ENCODE measurements at places on chromosomes 11 and 22.

GRCh38 chr11:63837739-63838138, 1.2 kb upstream of the MARK2 start:
- DNase-seq: no peak
- peak overlapping the region; percentile 77 for H3K4me3 ChIP-seq
- H3K27ac ChIP-seq: no peak overlapping the region
- H3K36me3 ChIP-seq: peaks cover 5% of the 10 kb centered on the region
- no peaks in the 10 kb centered on the region for H3K27me3 ChIP-seq

DNA sequence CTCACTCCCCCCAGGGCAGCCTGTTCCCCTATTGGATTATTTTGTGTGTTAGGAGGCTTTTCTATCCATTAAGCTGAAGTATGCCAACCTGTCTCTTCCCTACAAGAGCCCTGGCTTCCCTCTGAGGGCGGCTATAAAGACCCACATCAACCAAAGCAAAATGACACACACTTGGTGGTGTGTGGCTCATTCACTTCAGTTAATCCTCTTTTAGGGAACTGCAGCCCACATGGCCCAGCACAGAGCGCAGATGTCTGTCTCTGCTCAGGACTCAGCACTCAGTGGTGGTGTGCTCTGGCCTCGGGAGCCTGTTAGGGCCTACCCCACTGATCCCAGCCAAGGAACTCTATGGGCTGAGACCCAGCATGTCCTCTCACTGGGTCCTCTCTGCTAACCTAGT, 32.2 kb upstream of the LRRC10B start:
- no peak overlapping the region for H3K27ac ChIP-seq
- H3K4me1 ChIP-seq: peaks cover 2% of the 10 kb centered on the region
- no peak overlapping the region for H3K4me3 ChIP-seq
- H3K36me3 ChIP-seq: no peaks in the 10 kb centered on the region

- no peaks in the 10 kb centered on the region for H3K36me3 ChIP-seq
- H3K4me3 ChIP-seq: no peak overlapping the region
- peaks cover 2% of the 10 kb centered on the region for H3K4me1 ChIP-seq
- no peak for DNase-seq
- no peaks in the 10 kb centered on the region for H3K27me3 ChIP-seq
Observed at GRCh38 chr11:1299621-1300020, 9.8 kb downstream of the TOLLIP start.

GRCh38 chr11:128447233-128447632, 140.1 kb downstream of the ETS1 start:
- H3K4me3 ChIP-seq: no peak overlapping the region
- H3K36me3 ChIP-seq: peaks cover 15% of the 10 kb centered on the region
- DNase-seq: no peak
- H3K27ac ChIP-seq: no peak overlapping the region
- no peaks in the 10 kb centered on the region for H3K27me3 ChIP-seq

- no peak overlapping the region for H3K4me3 ChIP-seq
- no peaks in the 10 kb centered on the region for H3K36me3 ChIP-seq
- H3K27ac ChIP-seq: no peak overlapping the region
- H3K27me3 ChIP-seq: peaks cover 17% of the 10 kb centered on the region
Observed at GRCh38 chr22:35226958-35227647, 30.2 kb upstream of the HMGXB4 start.

- no peak overlapping the region for H3K4me3 ChIP-seq
- no peak for DNase-seq
- peaks cover 8% of the 10 kb centered on the region for H3K36me3 ChIP-seq
- no peak overlapping the region for H3K27ac ChIP-seq
- no peaks in the 10 kb centered on the region for H3K27me3 ChIP-seq
- H3K4me1 ChIP-seq: peaks cover 36% of the 10 kb centered on the region
Observed at GRCh38 chr22:41485033-41485432, 16.1 kb downstream of the ACO2 start.

GRCh38 chr11:1202154-1202775, 20.6 kb upstream of the MUC5B start:
- no peak overlapping the region for H3K27ac ChIP-seq
- DNase-seq: no peak
- H3K4me3 ChIP-seq: no peak overlapping the region

DNA sequence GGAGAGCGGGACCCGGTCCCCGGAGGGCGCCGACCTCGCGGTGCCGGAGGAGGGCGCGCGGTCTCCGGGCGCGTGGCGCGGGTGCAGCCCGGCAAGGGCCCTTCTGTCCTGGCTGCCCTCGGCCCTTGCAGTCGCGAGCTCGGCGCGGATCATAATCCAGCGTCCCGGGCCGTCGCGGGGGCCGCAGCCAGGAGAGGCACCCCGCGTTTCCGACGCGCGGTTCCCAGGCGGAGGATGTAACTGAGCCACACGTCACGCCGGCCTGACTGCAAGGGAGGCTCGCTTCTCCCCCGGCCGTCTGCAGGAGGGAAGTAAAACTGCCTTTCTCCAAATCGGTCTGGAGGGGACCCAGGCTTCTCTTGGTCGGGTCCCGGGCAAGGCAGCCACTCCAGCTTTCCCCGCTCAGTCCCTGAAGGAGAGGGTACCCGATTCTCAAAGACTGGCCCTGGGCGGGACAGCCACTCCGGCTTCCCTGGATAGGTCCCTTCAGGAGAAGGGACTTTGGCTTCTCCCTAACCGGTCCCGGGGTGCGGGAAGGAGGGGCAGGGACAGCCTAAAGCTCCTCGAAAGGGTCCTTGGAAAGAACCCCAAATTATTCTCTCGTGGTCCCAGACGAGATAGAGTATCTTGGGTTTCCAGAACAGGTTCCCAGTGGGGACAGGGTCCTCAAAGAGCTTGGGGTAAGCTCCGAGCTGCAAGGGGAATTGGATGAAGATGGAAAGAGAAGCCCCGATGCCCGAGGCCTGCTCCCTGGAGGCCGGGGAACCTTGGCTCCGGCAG, 836 bp downstream of the SPON1 start:
- no peaks in the 10 kb centered on the region for H3K36me3 ChIP-seq
- DNase-seq: peak; percentile 49
- H3K27me3 ChIP-seq: peaks cover 55% of the 10 kb centered on the region
- H3K4me1 ChIP-seq: peaks cover 15% of the 10 kb centered on the region
- no peak overlapping the region for H3K27ac ChIP-seq

DNA sequence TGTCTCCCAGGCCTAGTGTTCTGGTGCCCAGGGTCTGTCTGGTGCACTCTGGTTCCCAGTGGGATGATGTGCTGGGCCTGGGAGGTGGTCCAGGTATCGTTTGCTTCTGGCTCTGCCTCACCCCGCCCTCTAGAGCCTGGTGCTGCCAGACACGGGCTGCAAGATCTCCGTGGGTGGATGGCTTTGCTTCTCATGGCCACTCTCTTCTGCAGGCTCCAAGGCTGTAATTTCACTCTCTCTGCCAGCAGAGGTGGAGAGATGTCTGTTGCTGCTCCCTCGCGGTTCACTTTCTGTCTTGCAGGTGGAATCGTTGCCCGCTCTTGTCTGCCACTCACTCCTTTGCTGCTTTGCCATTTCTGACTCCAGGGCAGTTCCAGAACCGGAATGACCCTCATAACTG, 13.4 kb downstream of the NADSYN1 start:
- no peak overlapping the region for H3K27ac ChIP-seq
- H3K27me3 ChIP-seq: no peaks in the 10 kb centered on the region

GRCh38 chr11:113926273-113927197, 21.9 kb downstream of the HTR3B start:
- H3K27ac ChIP-seq: no peak overlapping the region
- no peaks in the 10 kb centered on the region for H3K36me3 ChIP-seq
- peaks cover 18% of the 10 kb centered on the region for H3K27me3 ChIP-seq
- no peak overlapping the region for H3K4me3 ChIP-seq

- H3K36me3 ChIP-seq: no peaks in the 10 kb centered on the region
- peaks cover 17% of the 10 kb centered on the region for H3K27me3 ChIP-seq
- H3K4me1 ChIP-seq: no peaks in the 10 kb centered on the region
- no peak overlapping the region for H3K27ac ChIP-seq
- no peak overlapping the region for H3K4me3 ChIP-seq
- DNase-seq: no peak
Observed at GRCh38 chr11:44416776-44417175, 106.8 kb upstream of the ALX4 start.

DNA sequence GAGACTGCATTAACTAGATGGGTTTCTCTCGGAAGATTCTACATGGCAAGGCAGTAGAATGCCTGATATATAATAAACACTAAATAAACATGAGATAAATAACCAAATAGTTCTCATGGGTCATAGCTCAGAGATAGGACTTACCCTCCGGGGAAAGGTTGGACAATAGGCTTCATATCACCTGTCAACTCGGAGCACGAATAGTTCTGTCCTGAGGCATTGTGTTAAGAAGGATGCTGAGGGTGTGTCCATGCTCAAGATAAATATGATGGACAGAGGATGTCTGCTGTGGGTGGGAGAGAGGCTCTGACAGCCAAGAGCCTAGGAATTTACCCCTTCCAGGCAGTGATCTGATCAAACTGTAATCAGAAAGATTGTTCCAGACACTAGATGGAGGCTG, 474.0 kb downstream of the MIAT start:
- H3K36me3 ChIP-seq: no peaks in the 10 kb centered on the region
- H3K27me3 ChIP-seq: peaks cover 30% of the 10 kb centered on the region
- peak overlapping the region; percentile 16 for H3K27ac ChIP-seq
- peaks cover 2% of the 10 kb centered on the region for H3K4me1 ChIP-seq
- H3K4me3 ChIP-seq: no peak overlapping the region

DNA sequence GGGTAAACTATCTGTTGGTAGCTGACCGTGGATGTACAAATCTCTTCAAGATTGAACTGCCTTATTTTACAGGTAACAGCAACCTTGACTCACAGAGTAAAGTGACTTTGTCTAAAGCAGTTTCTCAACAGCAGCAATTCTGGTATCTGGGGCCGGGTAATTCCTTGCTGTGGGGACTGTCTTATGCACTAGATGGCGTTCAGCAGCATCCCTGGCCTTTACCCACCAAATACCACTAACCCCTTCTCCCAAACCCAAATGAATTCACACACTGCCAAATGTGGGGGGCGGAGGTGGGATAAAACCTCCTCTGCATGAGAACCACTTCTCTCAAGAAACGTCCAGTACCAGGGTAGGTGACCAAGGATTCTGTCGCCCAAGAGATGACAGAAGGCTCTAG, 1.7 kb upstream of the INCENP start:
- peaks cover 29% of the 10 kb centered on the region for H3K4me1 ChIP-seq
- peaks cover 10% of the 10 kb centered on the region for H3K36me3 ChIP-seq
- no peak overlapping the region for H3K27ac ChIP-seq

DNA sequence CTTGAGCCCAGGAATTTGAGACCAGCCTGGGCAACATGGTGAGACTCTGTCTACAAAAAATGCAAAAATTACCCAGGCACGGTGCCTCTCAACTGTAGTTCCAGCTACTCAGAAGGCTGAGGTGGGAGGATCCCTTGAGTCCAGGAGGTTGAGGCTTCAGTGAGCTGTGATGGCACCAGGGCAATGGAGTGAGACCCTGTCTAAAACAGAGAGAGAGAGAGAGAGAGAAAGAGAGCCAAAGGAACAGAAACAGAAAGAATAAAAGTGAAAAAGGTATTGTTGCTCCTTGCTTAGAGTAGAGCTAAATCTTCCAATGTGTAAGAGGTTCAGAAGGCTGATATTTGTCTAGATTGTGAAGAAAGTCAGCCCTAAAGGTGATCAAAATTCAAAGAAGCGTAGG, 8.9 kb upstream of the ETS1 start:
- H3K27ac ChIP-seq: no peak overlapping the region
- no peaks in the 10 kb centered on the region for H3K27me3 ChIP-seq
- peaks cover 50% of the 10 kb centered on the region for H3K4me1 ChIP-seq
- H3K36me3 ChIP-seq: no peaks in the 10 kb centered on the region

DNA sequence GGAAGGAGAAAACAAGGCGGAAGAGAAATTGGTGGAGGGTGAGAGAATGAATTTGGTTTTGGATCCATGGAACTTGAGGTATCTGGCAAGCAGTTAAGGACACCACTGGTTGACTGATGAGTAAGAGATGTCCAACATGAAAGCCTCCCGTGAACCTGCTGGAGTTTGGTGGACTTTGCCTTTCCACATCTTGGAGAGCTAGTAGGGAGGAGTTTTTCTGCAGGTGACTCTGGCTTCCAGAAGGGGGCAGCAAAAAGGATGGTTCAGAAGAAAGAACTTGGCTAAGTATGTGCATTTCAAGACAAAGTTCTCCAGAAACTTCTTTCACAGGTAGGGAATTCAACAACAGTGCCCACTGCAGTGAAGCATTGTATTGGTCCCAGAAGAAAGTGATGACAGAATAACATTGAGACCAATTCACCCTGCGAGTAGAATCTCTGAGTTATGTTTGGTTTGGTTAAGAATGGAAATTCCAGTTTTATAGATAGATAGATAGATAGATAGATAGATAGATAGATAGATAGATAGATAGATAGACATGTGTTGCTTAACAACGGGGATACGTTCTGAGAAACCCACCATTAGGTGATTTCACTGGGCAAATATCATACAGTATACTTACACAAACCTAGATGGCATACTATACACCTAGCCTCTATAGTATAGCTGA, 28.5 kb downstream of the DCDC1 start:
- peaks cover 14% of the 10 kb centered on the region for H3K27me3 ChIP-seq
- H3K36me3 ChIP-seq: no peaks in the 10 kb centered on the region
- H3K4me3 ChIP-seq: no peak overlapping the region

DNA sequence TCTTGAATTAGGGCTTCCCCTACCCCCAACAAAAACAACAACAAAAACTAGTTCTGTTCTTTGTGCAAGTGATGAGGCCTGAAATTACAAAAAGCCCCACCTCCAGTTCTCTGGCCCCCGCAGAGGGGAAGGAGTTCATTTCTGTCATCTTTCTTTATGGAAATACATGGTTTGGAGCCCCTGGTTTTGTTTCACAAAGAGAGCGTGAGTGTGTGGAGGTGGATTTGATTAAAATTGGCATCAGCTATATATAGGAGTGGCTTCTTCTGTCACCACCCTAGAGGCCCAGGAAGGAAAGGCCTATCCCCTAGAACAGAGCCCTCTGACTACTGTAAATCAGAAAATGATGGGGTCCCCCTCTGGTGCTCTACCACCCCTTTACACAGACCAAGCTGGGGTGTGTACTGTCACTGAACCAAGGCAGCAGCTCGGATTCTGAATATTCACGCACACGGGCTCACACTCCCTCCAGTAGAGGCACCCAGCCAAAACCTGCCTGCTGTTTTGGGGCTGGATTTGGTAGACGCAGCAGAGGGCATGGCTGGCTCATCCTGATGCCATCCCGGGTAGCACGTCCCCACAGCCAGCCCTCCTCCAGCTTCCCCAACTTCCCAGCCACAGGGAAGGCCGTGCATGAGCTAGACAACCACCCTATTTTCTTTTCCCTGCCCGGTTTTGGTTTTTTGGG, 19.4 kb downstream of the RCOR2 start:
- H3K36me3 ChIP-seq: peaks cover 51% of the 10 kb centered on the region
- no peak overlapping the region for H3K27ac ChIP-seq
- no peak for DNase-seq
- H3K4me1 ChIP-seq: peaks cover 5% of the 10 kb centered on the region

GRCh38 chr22:19707347-19708290, 6.7 kb upstream of the SEPTIN5 start:
- no peak overlapping the region for H3K27ac ChIP-seq
- DNase-seq: no peak
- H3K36me3 ChIP-seq: no peaks in the 10 kb centered on the region
- H3K4me1 ChIP-seq: no peaks in the 10 kb centered on the region
- H3K4me3 ChIP-seq: no peak overlapping the region
- H3K27me3 ChIP-seq: peaks cover 7% of the 10 kb centered on the region

- peak overlapping the region; percentile 82 for H3K4me3 ChIP-seq
- peaks cover 25% of the 10 kb centered on the region for H3K36me3 ChIP-seq
- DNase-seq: no peak
- no peak overlapping the region for H3K27ac ChIP-seq
Observed at GRCh38 chr11:113315811-113316210, 1.4 kb downstream of the TTC12 start.

GRCh38 chr11:111676878-111677585, 74.8 kb downstream of the SIK2 start:
- DNase-seq: no peak
- H3K27me3 ChIP-seq: no peaks in the 10 kb centered on the region
- H3K4me1 ChIP-seq: peaks cover 8% of the 10 kb centered on the region
- H3K4me3 ChIP-seq: no peak overlapping the region
- H3K27ac ChIP-seq: no peak overlapping the region

Measured in activated naive CD8-positive, alpha-beta T cell treated with anti-CD3 and anti-CD28 coated beads, Interleukin-2, amount 50 U/mL, for 24 hours (primary cell).